ENCODE measurements at places on chromosomes 2 and 18. TPM values are rescaled to one million over a fixed set of nuclear protein-coding genes. Genes with fewer than 3 reads are reported as not detected.

Gene ALPI
- total RNA-seq: not detected

Gene CAVIN2
- 235 TPM for total RNA-seq

Gene FIGN
- total RNA-seq: 5.6 TPM

Gene TIGD1
- total RNA-seq: 5.3 TPM

Gene SELENOI
- 21.6 TPM for total RNA-seq

Gene ASPRV1
- total RNA-seq: 8.1 TPM

Gene ALPP
- total RNA-seq: 0.62 TPM

Gene CD8A
- total RNA-seq: 1.3 TPM

Gene ADAM23
- 11.9 TPM for total RNA-seq

Gene CD207
- total RNA-seq: 0.26 TPM

DNA sequence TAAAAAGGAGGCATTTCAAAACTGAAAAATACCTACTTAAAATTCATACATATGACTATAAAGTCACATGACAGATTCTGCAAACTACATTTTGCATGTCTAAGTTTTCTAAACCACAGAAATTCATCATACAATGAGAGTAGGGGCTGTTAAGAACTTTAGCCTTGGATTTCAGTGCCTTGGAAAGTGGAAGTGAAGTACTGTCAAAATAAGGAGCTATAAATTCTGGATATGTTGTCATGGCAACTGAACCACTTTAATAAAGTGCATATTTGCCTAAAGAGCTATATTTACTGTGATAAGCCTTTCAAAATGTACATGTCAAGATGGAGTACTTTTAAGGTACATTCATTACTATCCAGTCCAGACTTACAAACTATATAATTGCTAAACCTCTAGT lies 227.1 kb downstream of the RAB3GAP1 start:
- no peak for DNase-seq

DNA sequence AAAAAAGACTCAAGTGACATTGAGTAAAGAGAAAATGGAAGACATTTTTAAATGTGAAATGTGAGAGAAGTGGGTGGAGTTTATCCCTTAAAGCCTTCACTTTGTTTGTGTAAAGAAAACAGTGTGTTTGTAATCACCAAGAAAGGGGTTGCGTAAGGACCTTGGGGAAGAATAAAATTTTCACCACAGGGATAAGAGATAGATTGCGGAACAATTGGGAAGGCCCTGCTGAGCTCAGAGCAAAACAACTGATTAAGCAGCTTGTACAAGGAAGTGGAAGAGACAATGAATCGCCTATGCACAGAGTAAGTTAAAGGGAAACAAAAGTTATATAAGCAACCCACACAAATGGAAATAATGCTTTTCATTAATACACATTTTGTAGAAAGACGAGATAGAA lies 327.7 kb downstream of the RAD51AP2 start:
- DNase-seq: no peak

DNA sequence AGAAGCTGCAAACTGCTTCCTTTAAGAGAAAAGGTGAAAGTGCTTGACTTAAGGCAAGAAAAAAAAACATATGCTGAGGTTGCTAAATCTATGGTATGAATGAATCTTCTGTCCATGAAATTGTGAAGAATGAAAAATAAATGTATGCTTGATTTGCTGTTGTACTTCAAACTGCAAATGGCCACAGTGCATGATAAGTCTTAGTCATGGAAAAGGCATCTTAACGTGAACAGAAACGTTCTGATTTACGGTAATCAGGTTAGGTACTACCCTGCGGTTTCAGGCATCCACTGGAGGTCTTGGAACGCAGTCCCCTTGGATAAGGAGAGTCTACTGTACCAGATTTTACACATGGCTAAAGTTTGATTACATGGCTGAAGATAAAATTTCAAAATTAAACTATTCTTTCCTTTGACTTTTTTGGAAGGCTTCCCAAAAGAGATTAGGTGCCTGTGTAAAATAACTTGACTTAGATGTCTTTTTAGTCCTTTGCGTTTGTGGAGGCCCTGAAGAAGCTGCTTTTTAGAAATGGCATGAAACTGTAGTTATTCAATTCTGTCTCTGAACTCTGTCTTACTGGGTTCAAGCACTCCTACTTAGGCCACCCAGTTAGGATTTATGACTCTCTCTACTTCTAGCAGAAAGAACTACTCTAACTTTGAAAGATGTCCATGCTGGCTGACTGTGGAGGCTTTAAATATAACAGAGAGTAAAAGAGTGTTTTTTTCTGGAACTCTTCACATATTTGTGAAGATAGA lies 35.9 kb upstream of the SCN9A start:
- DNase-seq: no peak

DNA sequence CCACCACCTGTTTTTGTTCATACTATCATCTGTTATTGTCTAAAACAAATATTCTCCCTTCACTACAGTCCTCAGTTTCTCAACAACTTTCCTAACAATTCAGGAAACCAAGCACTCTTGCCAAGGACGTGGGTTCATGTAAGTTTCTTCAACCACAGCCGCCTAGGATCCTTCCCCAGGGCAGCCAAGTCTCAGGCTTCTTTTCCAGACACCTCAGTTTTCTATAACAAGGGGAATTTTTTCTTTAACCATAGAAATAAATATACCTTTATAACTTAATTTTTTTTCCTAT lies 39.4 kb upstream of the AGPS start:
- peak; percentile 31 for DNase-seq

- no peak for DNase-seq
Observed at GRCh38 chr2:116891191-116891590, 923.3 kb upstream of the DDX18 start.

DNA sequence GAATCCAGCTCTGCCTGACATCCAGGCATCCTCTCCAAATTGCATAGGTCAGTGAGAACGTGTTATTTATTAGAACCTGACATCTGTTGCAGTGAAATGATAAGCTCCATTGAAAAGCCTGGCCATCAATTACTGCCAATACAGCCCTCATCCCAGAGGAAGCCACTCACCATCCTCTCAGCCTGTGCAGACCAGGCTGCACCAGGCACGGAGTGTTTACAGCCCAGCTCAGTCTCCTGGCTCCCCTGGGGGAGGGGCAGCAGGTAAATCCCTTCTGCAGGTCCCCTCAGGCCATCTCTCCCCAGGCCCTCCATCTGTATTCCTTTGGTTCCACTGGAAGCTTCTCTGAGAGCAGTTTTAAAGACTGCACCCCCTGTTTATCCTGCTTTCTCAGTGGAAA lies 82.6 kb upstream of the FOSL2 start:
- no peak for DNase-seq

DNA sequence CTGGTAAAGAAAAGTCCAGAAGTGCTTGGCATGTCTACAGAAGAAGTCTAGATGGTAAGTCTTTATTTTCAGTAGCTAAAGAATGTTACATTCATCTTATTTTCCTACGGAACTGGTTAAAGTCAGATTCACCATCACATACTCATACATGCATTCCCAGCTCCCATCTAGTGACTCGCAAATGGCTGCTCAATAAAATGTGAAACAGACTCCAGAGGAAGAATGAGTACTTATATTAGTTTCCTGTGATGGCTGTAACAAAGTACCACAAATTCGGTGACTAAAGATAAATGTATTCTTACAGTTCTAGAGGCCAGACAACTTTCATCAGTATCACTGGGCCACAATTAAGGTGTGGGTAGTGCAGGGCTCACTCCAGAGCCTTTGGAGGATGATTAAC lies 797.2 kb downstream of the SATB2 start:
- no peak for DNase-seq

GRCh38 chr2:220123751-220124150 lies 496.3 kb downstream of the SLC4A3 start:
- no peak for DNase-seq

GRCh38 chr18:64409511-64409910 lies 260.6 kb upstream of the LINC00305 start:
- DNase-seq: no peak

GRCh38 chr2:149451417-149452165 lies 121.2 kb downstream of the LYPD6 start:
- DNase-seq: no peak

DNA sequence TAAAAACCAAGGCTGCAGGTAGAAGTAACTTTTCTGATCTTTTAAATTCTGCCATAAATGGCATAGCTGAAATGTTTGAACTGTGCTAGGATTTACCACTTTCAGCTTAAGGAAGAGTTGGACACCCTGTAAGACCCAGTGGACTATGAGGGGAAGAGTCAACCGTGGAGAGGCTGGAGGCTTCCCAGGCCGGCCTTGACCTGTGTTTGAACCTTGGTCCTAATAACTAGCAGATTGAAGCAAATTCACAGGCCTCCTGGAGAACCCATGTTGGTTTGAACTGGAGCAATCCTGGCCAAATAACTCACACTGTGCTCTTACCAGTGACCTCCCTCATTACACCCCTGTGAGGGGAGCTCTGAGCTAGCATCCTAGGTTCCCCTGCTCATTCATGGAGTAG lies 87.2 kb upstream of the ALPP start:
- DNase-seq: no peak

GRCh38 chr2:106638043-106638442 lies 150.9 kb downstream of the CD8B2 start:
- no peak for DNase-seq

- no peak for DNase-seq
Observed at GRCh38 chr18:31329787-31330438, 12.0 kb downstream of the DSG1 start.

GRCh38 chr2:40405465-40405864 lies 46.4 kb downstream of the SLC8A1 start:
- no peak for DNase-seq

GRCh38 chr2:28578774-28579173 lies 82.9 kb downstream of the PLB1 start:
- DNase-seq: no peak

DNA sequence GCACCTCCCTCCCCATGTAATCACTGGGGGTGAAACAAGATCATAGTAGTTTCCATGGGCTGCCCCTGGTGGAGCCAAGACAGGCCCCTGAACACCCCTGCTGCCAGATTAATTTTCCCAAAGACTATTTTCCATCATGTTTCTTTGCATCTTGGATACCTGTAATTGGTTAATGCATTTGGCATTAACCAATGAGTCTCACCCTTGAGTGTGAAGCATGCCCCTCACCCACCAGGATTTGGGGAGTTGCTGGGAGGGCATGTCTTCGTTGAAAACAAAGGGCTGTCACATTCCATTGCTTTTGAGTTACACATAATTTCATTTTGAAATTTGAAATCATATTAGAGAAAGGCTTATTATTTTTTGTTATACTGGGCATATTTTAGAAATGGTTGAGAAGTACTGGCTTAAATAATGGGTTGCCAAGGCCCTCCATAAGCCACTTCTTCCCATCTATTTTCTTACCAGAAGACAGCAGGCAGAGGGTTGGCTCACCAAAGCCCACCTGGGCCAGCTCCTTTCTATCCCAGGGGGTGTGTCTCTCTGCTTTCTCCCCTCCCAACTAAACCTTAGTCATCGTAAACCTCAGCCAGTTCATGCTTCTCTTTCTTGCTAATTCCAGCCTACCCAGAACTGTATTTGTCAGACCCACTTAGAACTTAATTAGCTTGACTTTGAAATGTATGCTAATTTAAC lies 51.8 kb downstream of the ATIC start:
- DNase-seq: no peak

DNA sequence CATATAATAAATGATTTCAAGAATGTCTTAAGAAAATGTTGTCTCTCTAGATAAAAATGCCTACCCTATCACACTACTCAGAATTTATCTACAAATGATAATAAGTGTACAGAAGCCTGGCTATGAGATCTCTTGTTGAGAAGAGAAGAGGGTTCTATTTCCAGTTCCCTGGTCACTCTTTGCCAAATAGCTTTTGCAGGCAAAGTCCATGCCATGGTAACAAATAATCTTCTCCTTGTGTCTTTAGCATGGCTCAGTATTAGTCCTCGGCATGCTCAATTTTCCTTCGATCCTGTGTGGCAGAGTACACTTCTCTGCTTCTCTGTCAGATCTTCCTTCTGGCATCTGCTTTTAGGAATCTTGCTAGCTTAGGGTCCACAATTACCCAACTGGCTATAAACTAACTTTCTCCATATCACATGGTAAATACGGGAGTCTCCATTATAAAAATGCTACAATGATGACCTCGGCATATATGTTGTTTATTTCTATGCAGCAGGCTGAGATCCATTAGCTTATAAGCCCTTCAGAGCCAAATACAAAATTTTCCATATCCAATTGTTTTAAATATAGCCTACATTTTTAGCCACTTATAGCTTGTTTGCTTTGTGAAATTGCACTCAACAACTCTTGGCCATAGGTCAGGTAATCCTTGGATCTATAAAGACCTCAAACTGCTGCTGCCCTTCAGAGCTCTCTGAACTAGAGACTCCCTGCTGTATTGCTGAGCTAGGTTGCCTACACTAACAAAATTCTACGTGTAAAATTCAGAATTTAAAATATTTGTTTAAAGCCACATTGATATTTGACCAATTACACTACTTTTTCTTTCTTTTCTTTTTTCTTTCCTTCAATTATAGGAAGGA lies 157.5 kb downstream of the FSIP2 start:
- DNase-seq: no peak

DNA sequence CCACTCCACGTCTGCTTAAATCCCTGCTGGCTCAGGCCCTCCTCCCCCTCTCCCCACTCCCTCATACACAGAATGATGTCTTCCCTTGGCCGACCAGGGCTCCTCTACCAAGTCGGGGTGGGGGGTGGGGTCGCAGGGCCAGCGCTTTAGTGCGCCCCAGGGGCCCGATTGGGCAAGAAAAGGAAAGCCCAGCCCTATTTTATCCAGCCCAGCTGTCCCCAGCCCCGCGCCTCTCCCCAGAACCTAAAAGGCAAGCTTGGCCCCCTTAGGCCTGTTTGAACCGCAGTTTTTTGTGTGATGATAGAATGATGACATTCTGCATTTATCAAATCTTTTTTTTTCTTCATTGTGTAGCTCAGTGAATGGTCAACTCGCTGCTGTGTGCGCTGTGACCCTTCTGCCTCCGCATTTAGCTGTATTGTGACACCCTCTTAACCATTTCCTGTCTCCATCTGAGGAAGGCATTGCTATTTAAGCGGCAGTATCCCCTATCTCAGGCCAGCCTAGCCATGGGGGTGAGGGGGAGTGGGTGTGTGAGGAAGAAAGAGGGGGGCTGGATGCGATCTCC lies 231.4 kb downstream of the HAUS1 start:
- no peak for DNase-seq

DNA sequence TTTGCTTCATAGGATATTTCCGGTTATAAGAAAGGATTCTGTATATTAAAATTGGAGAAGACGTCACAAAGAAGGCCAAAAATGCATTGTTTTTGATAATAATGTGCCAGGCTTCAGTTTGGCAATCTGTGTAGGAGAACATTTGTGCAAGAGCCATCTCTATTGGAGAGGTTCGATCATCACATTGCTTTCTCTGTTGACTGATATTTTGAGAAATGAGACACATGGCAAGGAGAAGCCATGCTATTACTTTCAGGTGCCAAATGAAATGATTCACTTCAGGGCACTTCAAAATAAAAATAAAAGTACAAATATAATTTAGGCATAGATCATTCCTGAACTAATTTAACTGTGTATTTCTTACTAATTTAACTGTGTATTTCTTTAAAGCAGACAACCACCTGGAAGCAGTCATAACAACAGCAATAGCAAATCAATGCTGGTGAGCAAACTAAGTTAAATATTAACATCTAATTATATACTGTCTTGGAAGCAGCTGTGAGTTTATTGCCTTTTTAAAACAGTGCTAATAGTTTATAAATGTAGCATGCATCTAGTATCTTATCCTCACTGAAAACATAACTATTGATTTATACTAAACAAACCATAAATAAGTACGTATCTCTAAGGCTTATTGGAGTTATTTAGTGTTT lies 50.2 kb upstream of the CHST9 start:
- no peak for DNase-seq

GRCh38 chr18:66264130-66264529 lies 339.8 kb downstream of the CDH19 start:
- no peak for DNase-seq

- DNase-seq: no peak
Observed at GRCh38 chr2:103268841-103269498, 507.1 kb downstream of the TMEM182 start.
